ENCODE measurements at places on chromosomes 2 and 18. TPM values are rescaled to one million over a fixed set of nuclear protein-coding genes. Genes with fewer than 3 reads are reported as not detected.

- H3K4me1 ChIP-seq = peaks cover 26% of the 10 kb centered on the region
- no peak for DNase-seq
- no peak overlapping the region for H3K4me3 ChIP-seq
Observed at GRCh38 chr2:203809084-203809521, 58.5 kb upstream of the CTLA4 start.

ACKR3 gene
- 4.4 TPM for total RNA-seq

DNA sequence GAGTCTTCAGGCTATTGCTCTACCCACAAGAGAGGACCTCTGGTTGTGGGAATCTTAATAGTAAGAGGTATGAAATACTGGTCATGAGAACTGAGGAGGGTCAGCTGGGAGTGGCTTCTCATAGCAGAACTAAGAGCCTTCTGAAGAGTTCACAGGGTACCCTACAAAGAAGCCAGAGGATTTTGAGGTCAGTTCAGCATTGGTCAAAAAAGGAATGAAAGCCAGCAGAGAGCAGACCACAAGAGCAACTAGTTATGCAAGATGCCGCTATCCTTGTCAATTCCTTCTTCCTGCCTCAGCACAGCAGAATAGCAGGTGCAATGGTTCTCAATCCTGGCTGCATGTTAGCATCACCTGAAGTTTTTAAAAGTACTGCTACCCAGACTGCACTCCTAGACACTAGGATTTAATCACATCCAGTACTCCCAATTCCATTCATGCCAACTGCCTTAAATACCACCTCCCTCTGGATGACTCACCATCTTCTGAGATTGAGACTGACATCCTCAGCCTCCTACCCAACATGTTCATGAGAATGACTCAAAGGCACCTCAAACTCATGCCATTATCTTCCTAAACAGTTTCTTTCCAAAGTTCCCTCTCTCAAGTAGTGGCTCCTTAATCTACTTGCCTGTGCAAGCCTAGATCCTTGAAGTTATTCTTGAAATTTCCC is 81.0 kb upstream of the RBMS1 start:
- no peaks in the 10 kb centered on the region for H3K27me3 ChIP-seq
- H3K36me3 ChIP-seq = no peaks in the 10 kb centered on the region
- no peak overlapping the region for H3K4me3 ChIP-seq
- no peak for DNase-seq

GATA6 gene
- 1.0 TPM for total RNA-seq

ARL5A gene
- 56.5 TPM for total RNA-seq
